ENCODE measurements at places on chromosomes 3 and 15.

- no peak for DNase-seq
These were observed 1.8 kb upstream of the ZBTB38 start for GRCh38 chr3:141366285-141367037.

GRCh38 chr3:8839607-8840325, 70.4 kb upstream of the OXTR start:
- DNase-seq, result no peak

- no peak for DNase-seq
These were observed 66.3 kb downstream of the GTPBP8 start for GRCh38 chr3:113057117-113057516.

GRCh38 chr3:194168994-194169393, 33.0 kb downstream of the HES1 start:
- no peak for DNase-seq

GRCh38 chr15:57923306-57923705, 142.2 kb downstream of the ALDH1A2 start:
- no peak for DNase-seq

GRCh38 chr3:15557511-15557946, 36.0 kb upstream of the COLQ start:
- DNase-seq, result peak; percentile 51

DNA sequence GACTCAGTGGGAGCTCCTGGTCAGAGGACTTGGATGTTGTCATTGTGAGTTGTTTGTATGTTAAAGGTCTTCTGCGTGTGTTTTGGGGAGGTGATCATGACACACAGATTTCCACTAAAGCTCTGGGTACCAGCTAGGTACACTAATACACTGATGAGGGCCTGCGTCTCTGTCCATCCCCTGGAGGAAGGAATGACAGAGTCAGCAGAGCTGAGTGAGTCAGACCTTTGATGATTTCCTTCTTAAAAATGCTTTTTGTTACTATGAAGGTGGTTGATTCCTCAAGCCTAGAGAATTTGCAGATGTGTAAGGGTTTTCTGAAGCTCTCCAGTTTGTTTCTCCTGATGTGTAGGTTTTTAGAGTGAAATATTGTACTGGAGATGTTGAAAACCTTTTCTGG, 424.1 kb upstream of the TPM1 start:
- no peak for DNase-seq

GRCh38 chr15:66237513-66238235, 15.9 kb downstream of the MEGF11 start:
- DNase-seq, result no peak

- DNase-seq, result no peak
These were observed 152.4 kb upstream of the MRPL3 start for GRCh38 chr3:131655070-131655690.

DNA sequence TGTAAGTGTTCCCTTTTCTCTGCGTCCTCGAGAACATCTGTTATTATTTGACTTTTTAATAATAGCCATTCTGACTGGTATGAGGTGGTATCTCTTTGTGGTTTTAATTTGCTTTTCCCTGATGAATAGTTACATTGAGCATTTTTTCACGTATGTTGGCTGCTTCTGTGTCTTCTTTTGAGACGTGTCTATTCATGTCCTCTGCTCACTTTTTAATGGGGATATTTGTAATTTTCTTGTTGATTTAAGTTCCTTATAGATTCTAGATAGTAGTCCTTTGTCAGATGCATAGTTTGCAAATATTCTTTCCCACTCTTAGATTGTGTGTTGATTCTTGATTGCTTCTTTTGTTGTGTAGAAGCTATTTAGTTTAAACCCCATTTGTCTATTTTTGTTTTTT, 179.2 kb downstream of the DOCK3 start:
- no peak for DNase-seq

- peak; percentile 9 for DNase-seq
These were observed 378.2 kb upstream of the AZI2 start for GRCh38 chr3:28726840-28727239.

DNA sequence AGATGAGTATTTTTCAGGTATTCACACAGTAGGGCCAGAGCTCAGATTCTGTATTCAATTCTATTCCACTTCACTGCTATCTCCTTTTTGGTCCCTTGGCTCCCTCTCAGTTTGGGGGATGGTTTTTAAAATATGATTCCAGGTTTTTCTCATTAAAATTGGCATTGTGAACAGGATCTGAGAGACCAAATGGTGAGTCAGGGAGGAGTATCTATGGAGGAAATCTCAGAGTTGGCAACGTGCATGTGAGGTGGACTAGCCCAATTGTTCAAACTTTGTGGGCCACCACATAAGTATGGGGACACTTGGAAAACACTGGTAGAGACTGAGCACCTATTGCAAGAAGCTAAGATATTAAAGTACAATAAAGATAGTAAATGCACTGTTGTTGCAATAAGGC, 53.9 kb upstream of the TTC14 start:
- DNase-seq, result no peak

GRCh38 chr3:113278599-113278955, 67.2 kb downstream of the BOC start:
- DNase-seq, result no peak

- DNase-seq, result no peak
These were observed 6.9 kb upstream of the SPG11 start for GRCh38 chr15:44670087-44670950.

- DNase-seq, result no peak
These were observed 37.5 kb downstream of the TSPAN3 start for GRCh38 chr15:77033417-77033728.

- DNase-seq, result no peak
These were observed 9.7 kb downstream of the EPHB1 start for GRCh38 chr3:134804508-134805480.

- no peak for DNase-seq
These were observed 383.7 kb downstream of the MFSD1 start for GRCh38 chr3:159185443-159186050.

DNA sequence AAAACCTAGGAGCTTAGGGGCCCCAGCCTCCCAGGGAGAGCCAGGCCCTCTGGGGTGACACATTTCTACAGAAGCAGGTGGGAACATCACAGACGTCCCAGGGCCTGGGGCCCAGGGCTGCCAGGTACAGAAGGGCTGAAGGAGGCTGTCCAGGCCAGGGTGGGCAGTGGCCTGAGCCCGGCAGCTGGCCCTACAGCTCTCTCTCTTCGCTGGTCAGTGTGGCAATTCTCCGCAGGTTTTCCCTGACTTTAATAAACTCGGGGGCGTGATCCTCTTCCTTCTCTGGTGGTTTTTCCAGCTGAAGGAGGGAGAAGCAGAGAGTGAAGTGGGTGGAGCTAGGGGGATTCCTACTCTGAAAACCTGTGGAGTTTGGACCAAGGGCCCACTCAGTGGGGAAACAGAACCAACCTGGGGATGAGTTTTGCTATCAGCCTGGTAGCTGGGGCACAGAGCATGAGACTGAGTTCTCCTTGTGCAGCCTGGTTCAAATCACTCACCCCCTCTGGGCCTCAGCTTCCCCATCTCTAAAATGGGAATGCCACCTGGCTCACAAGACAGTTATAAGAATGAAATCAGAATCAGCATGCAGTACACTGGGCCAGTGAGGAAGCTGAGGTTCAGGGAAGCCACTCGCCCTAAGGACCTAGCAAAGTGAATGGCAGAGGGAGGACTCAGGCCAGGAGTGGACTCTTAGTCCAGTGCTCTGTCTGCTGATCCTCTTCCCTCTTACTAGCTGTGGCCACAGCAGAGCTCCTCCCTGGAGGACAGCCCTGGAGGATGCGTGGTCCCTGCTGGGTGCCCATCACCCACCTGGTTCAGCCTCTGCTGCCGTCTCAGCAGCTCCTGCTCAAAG, 10.6 kb downstream of the FAM107A start:
- no peak for DNase-seq

DNA sequence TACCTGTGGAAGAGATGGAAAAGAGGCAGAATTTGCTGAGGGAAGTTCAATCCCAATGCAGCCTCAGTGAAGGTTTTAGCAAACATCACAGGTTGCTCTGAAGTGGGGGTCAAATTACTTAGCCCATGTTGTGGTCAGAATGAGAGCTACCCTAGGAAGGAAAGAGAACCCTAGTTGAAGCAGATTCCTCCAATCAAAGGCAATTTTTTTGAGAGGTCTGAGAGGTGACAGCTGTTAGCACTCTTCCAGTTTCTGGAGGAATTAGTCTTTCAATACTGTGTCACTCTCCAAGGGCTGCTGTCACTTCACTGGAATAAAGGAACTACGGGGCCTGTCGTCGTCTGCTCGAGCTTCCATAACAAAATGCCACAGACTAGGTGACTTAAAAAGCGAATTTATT, 584.2 kb upstream of the DPPA4 start:
- DNase-seq, result no peak

- no peak for DNase-seq
These were observed 5.2 kb upstream of the NCKIPSD start for GRCh38 chr3:48690846-48691458.

GRCh38 chr3:170499562-170500156, 81.0 kb downstream of the CLDN11 start:
- peak; percentile 4 for DNase-seq

GRCh38 chr3:155382396-155383042, 89.0 kb upstream of the STRIT1 start:
- peak; percentile 6 for DNase-seq

DNA sequence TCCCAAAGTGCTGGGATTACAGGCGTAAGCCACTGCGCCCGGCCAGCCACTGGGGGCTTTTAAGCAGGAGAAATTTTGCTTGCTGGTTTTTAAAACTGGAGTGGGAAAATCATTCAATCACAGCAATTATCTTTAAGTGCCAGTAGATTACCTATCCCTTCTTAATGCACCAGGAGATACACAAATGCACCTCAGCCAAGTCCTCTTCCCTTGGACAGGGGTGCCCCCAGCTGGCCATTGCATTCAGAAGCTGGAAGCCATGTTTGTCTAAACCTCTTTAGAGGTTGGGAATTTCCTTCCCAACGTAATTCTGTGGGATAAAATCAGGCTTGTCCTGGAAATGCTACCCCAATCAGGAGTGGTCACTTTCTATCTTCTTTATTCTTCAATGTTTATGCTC, 26.6 kb downstream of the MIX23 start:
- peak; percentile 24 for DNase-seq

- DNase-seq, result no peak
These were observed 32.3 kb upstream of the DUT start for GRCh38 chr15:48298914-48299313.

- DNase-seq, result no peak
These were observed 18.5 kb downstream of the PAK2 start for GRCh38 chr3:196757876-196758739.

- DNase-seq, result no peak
These were observed at the start of gene PDZRN3 for GRCh38 chr3:73624821-73625665. PDZRN3 (minus strand) TSS chr3:73624941.

DNA sequence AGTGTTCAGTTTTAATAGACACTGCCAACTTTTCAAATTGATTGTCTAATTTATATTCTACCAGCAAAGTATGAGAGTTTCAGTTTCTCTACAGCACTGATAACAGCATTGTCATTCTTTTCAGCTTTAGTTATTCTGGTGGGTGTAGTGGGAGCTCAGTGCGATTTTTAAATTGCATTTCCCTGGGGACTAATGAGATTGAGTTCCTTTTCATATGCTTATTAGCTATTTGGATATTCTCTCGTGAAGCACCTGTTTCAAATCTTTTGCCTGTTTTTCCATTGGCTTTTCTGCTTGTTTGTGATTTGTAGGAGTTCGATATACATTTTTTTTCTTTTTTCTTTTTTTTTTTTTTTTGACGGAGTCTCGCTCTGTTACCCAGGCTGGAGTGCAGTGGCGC, 18.8 kb upstream of the IDH2 start:
- DNase-seq, result no peak

DNA sequence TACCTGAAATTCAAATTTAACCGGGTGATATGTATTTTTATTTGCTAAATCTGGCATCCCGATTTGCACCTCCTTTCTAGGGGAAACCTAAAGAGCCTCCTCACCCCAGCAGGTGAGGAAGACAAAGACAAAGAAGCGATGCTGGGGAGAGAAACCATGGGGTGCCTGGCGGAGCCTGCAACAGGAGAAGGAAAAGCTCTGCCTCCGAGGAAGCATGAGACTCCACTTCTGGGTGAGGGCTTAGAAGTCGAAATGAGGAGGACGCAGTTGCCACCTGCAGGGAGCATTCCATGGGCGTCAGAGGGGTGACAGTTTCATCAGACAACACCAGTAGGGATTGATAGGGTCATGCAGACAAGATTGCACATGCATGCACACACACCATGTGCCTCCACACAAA, 30.5 kb upstream of the LYZL4 start:
- no peak for DNase-seq

GRCh38 chr15:94287794-94288246, 56.5 kb downstream of the MCTP2 start:
- peak; percentile 50 for DNase-seq

GRCh38 chr3:119559441-119559963, at the start of gene CD80:
CD80 (minus strand) TSS chr3:119559614; CDS start chr3:119557728, 1,886 bp downstream.
- DNase-seq, result peak; percentile 75

DNA sequence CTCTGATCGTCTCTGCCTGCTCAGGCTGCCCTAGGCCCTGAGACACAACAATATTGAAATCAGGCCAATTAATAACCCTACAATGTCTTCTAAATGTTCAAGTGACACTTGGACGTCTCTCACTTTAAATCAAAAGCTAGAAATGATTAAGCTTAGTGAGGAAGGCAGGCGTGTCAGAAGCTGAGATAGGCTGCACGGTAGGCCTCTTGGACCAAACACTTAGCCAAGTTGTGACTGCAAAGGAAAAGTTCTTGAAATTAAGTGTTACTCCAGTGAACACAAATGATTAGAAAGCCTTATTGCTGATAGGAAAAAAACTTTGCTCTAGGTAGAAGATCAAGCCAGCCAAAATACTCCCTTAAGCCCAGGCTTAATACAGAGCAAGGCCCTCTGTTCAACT, 2.2 kb downstream of the HPS3 start:
- DNase-seq, result no peak

GRCh38 chr15:52656412-52656811, 22.8 kb downstream of the ATOSA start:
- DNase-seq, result no peak

DNA sequence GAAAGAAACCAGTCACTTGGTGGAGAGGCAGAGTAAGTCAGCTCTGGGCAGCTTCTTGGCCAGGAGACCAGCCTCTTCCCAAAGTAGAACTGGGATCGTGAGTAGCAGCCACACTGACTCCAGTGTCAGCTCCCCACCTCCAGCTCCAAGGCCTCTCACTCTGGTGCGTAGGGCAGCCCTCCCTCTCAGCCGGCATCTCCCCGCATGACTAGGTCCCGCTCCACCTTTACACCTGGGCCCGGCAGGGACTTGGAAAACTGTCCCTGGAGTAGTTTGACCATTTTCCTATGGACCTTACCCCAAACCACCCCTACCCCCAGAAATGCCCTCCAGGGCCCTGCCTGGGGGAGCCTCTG, 3.3 kb downstream of the STRA6 start:
- no peak for DNase-seq

GRCh38 chr3:127747751-127748521, 74.4 kb downstream of the MGLL start:
- no peak for DNase-seq

- DNase-seq, result no peak
These were observed 55.7 kb upstream of the GRM7 start for GRCh38 chr3:6805236-6805635.
